Karpas-422 (cell line): ENCODE measurements at places on chromosomes 12 and 14.

DNA sequence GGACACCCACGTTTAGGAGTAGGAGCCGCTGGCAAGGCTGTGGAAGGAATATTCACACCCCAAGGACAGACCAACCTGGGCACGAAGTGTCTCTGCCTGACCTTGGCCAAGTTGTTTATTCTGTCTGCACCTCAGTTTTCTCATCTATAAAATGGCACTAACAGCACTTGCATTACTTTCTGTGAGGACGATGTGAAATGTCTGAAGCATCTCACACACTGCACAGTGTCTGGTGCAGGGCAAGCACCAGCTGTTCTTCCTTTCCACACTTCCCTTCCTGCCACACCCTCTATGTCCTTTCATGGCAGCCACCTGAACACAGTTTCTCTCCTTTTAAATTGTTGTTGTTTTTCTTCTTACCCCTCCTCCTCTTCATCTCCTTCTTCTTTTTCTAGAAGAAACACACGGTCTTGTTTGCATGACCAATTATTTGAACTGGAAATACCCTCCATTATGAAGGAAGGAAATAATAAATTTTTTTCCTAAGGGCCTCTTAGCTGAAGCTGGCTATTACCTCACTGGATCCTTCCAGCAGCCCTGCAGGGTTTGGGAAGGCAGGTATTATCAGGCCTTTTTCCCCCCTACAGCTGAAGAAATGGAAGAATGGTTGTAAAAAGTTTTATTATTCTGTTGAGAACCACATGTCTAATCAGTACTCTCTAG is 42.9 kb upstream of the ATP23 start:
- DNase-seq = no peak

DNA sequence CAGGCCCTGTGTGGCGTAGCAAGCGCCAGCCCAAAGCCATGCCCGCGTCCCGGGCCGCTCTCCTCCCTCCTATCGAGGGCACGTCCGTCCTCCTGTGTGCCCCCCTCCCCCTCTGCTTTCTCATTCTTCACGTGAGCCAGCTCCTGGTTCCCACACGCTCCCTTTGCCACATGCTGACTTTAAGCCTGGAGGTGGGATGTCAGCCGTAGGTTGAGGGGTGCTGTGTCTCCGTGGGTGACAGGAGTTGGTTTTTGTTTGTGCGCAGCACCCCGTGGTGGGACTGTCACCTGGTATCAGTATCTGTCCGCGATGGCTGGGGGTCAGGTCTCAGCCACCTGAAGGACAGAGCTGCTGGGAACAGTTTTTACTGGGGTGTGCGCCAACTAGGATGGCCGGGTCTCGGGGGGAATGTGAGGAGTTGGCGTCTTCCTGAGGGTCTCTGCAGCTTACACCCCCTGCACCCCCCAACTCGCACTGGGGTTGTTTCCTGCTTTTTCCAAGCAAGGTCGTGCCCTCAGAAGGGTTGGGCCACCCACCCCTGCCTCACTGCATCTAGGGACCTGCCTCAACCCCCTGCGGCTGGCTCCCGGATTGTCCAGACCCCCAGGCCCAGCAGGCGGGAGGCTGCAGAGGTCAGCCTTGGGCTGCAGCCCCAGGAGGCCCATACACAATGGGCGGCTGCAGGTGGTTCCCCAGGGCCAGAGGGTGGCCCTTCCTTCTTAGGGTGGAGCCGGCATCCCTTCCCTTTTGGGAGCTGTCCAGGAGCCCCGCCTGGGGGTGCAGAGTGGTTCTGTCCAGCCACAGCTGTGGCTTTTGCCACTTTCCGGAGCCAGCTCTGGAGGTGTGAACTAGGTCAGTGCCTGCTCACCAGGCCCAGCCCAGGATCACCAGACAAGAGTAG is 7.3 kb downstream of the ULK1 start:
- DNase-seq = no peak

DNA sequence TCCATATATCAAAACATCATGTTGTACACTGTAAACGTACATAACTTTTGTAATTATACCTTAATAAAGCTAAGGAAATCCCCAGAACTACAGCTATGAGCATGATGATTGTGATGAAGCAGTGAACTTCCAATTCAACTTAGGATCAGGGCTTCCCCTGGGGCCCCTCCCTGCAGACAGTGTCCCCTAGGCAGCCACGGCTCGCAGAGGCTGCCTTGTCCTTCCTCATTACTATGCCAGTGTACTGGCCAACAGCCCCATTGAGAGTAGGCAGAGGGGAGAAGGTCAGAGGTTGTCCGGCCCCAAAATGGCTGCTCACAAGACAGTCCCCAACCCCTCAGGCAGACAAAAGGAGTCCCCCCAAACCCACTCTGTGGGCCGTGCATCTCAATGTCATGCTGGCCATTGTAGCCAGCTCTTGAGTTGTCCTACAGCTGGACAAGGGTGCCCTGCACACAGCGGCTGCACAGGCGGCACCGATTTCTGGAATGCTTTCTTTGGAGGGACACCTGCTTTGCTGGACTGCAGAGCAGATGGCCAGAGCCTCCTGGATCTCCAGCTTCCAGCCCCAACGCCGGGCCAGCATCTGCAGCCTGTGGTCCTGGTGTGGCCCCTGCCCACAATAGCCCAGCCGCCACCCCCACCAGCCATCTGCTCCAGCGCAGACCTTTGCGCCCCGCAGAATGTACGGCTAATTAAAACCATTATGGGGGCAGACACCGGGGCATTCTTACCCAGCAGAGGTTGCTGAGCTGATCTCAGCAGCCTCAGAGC is 46.1 kb downstream of the NIN start:
- DNase-seq = no peak

DNA sequence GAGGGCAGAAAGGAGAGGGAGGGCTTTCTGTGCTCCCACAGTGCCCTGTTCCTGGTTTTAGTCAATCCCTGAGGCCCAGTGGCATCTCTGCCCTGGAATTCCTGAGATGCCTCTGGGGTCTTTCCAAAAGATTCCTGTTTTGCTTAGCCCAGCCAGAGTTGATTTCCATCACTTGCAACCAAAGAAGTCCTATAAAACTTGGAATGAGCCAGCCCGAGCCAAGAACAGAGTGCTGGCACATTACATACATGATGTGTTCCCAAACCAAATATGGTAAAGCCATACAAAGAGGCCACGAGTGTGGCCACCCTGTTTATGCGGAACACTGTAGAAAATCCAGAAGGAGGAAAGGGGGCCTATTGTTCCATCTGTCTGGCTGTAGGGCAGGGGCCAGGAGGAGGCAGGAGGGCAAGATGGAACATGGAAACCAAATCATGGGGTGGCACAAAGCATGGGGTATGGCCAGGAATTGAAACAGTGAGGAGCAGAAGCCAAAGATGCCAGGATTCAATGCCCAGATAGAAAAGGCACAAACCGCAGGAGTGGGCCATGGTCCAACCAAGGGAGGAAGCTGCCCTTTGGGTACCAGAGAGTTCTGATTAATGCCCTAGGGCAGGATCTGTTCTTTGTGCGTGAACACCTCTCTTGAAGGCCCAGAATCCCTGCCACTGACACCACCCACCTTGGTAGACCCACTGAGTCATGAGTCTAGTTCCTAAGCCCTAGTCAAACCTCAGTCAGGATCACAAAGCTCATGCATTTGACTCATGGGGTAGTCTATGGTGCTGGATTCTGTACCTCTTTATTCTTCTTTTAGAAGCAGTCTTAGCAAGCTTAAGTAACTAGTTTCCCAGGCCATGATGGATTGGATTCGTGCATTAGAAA is 75.2 kb downstream of the LRRC74A start:
- DNase-seq = no peak

DNA sequence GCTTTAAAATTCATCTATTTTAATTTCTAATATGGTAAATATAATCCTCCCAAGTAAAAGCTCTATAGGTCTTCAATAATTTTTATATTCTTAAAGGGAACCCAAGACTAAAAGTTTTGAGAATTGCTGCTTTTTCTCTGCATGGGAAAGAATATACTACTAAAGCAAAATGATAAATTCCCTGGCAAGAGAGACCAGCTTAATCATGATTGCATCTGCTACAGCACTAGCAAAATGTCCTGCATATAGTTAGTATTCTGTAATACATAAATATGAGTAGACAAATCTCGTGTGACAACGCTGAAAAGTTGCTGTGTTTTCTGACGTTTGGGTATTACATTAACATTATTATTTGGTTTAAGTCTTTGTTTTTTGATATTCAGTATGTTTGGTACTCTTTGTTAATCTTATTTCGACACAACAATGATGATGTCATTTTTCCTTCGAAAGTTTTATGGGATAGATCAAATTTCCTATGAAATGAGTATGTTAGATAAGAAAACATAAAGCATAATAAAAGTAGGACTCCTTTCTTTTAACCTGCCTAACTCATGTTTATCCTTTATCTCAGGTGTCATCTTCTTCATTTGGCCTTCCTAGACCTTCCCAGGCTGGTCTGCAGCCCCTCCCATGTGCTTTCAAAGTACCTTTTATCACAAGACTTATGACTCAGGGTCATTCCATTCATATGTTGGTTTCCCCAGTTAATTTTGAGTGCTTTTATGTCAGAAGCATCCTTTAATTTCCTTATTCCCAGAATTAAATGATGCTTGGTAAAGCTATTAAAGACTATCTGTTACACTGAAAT is 321.9 kb downstream of the RAD51B start:
- DNase-seq = no peak

DNA sequence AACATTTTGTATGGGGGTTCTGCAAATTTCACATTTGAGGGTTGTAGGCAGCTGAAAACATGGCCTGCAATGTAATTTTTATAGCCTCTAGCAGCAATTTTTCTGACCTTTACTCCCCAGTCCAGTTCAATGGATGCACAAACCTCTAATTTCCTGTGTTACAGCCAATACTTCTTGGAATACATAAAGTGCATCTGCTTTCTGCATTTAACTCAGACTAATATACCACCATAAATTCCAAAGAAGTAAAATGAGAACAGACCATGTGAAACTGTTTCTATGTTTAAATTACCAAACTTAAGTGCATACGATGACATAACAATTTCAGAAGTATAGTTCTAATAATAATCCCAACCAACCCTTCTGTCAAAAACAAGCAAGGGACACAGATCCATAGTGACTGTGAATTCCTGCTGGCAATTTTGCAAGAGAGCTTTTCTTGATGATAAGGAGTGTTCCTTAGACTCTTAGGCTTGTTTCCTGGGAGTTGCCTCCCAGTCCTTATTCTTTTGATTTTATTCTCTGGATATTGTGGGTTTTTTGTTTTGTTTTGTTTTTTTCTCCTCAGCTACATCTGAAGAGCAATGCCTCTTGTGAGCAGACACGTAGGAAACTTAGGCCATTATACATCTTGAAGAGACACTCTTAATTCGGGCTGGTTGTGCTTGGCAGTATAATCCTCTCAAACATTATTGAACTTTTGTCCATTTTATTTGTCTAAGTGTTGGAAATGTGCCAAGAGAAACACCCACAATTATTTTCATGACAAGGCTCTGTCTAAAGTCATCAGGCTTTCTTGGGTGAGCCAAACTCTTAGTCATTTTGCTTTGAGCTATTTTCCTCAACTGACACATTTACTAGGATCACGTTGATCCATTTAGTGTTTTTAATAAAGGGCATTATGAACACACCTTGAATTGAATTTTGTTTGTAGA is 51.3 kb upstream of the RERGL start:
- no peak for DNase-seq

DNA sequence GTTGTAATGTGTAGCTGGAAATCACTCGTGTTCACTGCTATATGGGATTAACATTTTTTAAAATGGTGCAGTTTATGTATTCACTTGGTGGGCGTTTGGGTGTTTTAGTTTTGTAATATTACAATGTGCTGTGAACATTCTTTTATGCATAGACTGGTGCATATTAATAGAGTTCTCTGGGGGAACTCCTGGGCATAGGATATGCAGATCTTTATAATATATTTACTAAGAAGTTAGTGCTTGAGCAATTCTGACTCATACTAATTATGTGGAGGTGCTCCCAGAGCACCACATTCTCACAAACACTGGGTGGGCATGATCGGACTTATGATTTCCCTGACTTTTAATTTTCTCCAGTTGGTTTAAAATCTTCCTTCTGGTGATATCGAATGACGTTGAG is 342.3 kb downstream of the PDZRN4 start:
- DNase-seq = no peak

DNA sequence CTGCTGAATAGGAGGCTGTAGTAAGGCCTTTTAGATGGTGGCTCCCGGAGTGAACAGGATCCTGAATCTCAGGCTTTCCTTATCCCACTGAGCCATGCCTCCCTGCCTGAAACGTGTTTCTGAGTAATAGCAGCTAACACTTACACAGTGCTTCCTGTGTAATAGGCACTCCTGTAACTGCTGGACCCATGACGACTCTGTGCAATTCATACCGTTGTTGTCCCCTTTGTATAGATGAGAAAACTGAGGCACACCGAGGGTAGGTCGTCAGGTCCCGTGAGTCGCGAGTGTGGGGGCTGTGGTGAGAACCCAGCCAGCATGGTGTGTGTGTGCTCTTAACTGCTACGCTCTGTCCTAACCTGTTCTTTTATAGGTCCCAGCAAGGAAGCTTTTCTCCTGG is 193.6 kb downstream of the CACNA1C start:
- no peak for DNase-seq

DNA sequence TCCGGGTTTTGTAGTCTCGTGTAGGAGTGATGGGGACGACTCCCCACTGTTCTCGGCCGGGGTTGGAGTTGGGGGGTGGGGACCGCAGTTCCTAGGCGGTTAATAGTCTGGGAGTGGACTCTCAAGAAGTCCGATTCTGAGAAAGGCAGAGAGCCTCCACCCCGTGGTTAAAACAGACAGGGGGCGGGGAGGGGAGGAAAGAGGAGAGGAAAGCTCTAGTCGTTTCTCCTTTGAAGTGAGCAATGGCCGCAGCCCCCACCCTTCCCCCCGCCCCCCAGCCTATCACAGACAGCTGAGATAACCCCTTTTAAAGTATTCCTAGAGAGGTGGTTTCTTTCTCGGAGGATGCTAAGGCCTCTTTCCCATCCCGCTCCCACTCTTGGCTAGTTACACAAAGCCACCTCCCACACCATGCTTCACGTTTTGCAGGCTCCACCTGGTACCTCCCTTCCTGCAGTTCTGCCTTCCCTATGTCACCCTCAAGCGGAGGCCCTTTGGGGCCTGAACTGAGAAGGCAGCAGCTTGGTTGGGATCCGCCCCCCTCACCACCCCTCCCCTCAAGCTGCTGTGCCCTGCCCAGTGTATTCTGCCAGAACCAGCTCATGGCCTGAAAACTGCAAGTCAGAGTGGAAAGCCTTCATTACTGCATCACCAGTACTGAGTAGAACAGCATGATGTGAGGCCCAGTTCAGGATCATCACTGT is 853 bp downstream of the USP5 start:
- peak; percentile 80 for DNase-seq

GRCh38 chr14:99095369-99095768 is 176.6 kb downstream of the BCL11B start:
- no peak for DNase-seq

- no peak for DNase-seq
Measured at GRCh38 chr14:60212503-60213371, 36.3 kb upstream of the PPM1A start.

DNA sequence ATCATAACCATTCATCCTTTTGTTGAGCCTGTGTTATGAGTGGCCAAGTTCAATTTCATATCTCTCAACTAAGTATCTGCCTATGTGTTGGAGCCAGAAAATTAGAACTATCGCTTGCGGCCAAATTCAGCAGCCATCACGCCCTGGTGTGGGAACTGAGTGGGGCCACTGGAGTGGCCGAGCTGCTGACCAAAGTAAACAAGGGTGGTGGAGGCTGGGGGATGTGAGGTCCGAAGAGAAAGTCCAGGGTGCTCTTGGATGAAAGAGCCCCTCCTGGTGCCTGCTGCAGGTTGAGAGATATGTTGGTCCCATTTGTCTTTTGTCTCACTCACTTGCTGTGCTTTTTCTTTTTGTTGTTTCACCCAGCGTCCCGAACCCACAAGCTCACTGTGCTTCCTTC is 14.9 kb downstream of the ADGRD1 start:
- no peak for DNase-seq
